ENCODE measurements at places on chromosomes 2 and 18.

- DNase-seq: no peak
Measured at GRCh38 chr2:187422282-187422681, 25.8 kb downstream of the CALCRL start.

DNA sequence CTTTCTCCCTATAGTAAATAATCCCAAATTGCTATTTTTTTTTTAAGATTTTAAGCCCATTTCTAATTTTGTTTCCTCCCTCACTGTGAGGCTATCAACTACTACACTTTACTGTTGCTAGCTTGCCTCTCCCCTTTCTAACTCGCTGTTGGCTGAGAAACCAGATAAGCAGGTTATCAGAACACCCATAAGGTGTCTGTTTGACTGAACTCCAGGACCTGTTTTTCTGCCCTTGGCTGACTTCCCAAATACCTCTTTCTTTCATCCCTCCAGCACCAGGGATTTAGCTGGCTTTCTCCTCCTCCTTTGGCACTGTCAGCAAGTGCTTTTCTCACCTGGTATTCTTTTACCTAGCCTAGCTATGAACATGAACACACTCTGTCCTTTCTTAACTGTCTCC, 11.1 kb downstream of the TRAK2 start:
- no peak for DNase-seq

DNA sequence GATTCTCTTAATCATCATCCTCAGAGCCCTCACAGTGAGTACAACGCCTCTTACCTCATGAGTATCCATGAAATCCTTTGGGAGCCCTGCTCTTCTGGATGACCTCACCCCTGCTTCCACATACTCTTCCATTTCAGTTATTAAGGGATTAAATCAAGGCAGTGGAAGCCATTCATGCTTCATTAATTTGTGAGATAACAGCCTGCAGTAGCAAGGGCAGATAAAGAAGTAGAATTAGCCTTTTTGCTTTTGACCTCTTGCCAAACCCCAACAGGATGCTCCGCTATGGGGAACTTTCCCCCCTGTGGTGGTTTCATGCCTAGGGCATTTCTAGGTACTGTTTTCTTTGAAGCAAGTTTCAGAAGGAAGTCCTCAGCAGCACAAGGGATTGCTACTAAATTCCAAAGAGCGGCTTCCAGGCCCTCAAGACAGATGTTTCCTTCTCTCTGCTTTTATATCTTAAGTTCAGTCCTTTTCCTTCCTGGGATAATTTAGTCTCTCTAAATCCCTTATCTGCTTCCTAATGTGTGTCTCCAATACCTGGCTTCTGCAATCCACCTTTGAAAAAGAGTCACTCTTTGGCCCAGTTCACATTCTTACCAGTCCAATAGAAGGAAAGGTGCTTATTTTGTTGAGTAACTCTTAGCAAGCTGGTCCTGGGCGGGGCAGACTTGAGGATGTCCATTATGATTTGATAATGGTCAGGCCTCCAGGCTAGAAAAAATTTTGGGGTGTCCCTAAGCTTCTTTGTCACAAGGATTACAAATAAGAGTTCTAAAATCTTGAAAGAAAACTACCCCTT, 76.9 kb downstream of the MYO1B start:
- no peak for DNase-seq

- no peak for DNase-seq
Measured at GRCh38 chr2:41736105-41736567, 311.7 kb upstream of the PKDCC start.

DNA sequence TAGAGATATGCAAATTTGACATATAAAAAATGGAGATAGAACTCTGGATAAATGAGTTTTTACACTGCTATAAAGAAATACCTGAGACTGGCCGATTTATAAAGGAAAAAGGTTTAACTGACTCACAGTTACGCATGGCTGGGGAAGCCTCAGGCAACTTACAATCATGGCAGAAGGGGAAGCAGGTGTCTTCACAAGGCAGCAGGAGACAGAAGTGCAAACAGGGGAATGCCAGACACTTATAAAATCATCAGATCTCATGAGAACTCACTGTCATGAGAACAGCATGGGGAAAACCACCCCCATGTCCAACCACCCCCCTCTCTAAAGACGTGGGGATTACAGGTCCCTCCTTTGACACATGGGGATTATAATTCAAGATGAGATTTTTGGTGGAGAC, 1540.2 kb upstream of the SLC39A10 start:
- no peak for DNase-seq

DNA sequence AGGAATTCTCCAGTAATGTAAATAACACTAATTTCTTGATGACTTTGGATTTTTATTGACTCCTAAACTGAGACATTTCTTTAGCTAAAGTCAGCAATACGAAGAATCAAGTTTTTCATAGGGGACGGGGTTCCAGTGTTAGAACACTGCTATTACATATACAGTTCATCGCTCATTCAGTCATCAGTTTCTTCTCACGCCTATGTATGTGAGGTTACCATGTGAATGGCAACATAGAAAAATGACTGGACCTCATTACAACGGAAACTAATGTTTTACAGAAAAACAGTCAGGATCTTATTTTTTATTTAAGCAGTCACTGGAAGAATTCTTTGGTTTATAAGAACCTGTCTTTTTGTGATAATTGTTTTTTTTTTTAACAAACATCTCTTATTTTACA, 56.4 kb downstream of the THADA start:
- no peak for DNase-seq

DNA sequence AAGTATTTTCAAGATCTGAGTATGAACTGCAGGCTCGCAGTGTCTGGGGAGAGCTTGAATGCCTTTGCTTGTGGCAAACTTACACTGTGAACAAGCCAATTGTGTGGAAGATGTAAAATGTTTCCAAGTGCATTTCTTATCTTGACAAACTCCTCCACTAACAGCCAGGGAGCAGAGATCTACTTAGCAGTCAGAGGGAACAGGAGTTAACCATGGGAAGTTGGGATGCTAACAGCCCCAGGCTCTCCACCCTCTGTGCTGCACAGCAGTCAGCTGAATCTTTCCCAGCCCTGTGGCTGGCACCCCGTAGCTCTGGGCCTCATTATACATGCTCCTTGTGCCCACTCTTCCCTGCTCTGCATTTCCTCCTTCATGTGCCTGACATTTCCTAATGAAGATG, 450.2 kb downstream of the TSN start:
- DNase-seq: no peak

GRCh38 chr18:9016633-9017166, 85.8 kb upstream of the NDUFV2 start:
- DNase-seq: no peak

GRCh38 chr2:105932582-105932981, 187.9 kb downstream of the NCK2 start:
- DNase-seq: no peak

- no peak for DNase-seq
Measured at GRCh38 chr2:174145827-174146226, 102.5 kb downstream of the OLA1 start.

- DNase-seq: no peak
Measured at GRCh38 chr2:118049140-118049815, 35.4 kb upstream of the CCDC93 start.

GRCh38 chr18:6613581-6613980, 115.9 kb upstream of the ARHGAP28 start:
- DNase-seq: no peak

DNA sequence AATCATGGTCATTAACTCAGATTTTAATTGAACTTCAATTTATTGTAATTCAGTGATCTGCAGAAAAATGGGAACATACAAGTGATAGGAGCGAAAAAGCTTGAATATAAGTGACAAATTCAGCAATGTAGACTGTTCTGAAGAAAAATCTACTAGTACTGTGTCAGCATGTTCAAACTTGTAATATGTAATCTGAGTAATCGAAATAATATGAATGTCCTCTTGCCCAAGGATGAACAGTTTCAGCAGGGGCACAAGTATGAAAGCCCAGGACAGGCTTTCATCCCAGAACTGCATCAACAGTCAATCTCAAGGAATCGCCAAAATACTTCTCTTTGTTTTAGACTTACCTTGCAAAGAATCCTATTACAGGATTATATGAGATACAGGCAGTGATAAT, 1110.5 kb downstream of the LRP1B start:
- no peak for DNase-seq

DNA sequence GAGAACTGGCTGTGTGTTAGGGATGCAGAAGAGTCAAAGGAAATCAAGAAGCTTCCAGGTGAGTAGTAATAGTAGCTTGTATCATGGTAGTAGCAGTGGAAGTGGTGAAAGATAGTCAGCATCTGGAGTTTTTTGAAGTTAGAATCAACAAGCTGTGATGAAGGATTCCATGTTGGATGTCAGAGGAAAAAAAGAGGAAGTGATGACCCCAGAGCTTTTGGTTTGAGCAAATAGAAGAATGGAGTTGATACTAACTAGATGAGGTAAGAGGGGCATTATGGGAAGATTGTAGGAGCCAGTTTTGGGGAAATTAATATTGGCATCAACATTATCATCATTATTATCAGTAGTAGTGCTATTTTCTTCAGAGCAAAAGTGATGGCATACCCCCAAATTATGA, 542.2 kb downstream of the XIRP2 start:
- no peak for DNase-seq

- no peak for DNase-seq
Measured at GRCh38 chr2:31082002-31082401, 56.2 kb downstream of the GALNT14 start.

DNA sequence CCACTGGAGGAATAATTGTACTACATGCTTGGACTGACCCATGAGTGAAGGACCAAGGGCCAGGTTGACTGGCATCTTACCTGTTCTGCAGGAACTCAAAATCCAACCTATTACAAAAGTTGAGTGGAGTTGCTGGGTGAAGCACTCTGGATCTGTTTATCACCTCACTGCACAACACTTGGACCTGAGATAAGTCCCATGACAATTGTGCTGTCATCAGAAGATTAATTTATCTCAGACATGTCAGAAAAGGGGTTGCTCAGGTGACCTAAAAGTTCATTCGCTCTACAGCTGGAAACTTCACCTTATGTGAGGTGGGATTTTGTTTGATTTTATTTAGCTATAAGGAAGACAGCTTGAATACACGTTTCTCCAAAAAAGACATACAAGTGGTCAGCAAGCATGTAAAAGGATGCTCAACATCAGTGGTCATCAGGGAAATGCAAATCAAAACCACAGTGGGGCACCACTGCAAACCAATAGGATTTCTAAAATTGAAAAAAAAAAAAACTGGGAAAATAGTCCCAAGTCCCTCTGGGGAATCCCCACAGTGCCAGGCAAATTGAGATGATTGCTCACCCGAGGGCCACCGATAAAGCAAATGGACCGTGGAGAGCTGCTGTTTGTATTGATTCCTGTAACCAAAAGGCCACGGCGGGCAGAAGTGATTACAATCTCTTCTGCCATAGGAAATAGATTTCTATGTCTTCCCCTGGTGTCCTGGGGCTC, 65.8 kb upstream of the SLC35F5 start:
- no peak for DNase-seq

GRCh38 chr2:237697586-237698357, 70.4 kb downstream of the LRRFIP1 start:
- DNase-seq: no peak

DNA sequence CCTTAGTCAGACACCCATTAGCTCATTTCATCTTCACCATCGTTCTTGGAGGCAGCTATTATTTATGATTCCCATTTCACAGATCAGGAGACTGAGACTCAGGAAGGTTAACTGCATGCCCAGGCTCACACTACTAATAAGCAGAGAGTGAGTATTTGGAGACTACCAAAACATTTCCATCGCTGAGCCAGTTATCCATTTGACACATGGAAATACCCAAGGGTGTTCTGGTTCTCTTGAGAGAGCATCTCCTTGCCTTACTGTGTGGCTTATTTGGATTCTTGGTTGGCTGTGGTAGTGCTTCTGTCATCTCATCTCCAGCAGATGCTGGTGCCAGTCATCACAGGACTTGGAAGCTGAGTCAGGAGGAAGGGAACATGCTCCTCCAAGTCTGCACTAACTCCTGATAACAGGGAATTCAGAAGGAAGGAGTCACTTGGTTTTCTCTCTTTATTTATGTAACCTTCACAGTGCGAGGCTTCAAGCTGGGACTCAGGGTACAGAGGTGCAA, 55.2 kb downstream of the RASGRP3 start:
- DNase-seq: no peak

All from HS-27A (cell line).